Right atrium auricular region (tissue), 2 donors: ENCODE measurements at places on chromosomes 5 and 9. TPM values are rescaled to one million over a fixed set of nuclear protein-coding genes. Genes with fewer than 3 reads are reported as not detected.

GRCh38 chr9:136700304-136700703, 12.1 kb upstream of the DIPK1B start:
- no peaks in the 10 kb centered on the region for H3K4me1 ChIP-seq
- no peak overlapping the region for H3K27ac ChIP-seq
- H3K4me3 ChIP-seq, result no peak overlapping the region
- no peaks in the 10 kb centered on the region for H3K36me3 ChIP-seq

- no peaks in the 10 kb centered on the region for H3K36me3 ChIP-seq
- no peak overlapping the region for H3K4me3 ChIP-seq
- H3K27ac ChIP-seq, result no peak overlapping the region
- no peak for DNase-seq
Observed at GRCh38 chr9:120177121-120177520, 402.8 kb downstream of the CDK5RAP2 start.

The PCDHA12 gene
- 0.59 TPM for total RNA-seq

- no peak overlapping the region for H3K4me3 ChIP-seq
- H3K36me3 ChIP-seq, result peaks cover 86% of the 10 kb centered on the region
- no peaks in the 10 kb centered on the region for H3K4me1 ChIP-seq
Observed at GRCh38 chr9:136455043-136456002, 15.7 kb upstream of the INPP5E start.

GRCh38 chr5:139210585-139210984, 12.4 kb upstream of the SIL1 start:
- H3K27ac ChIP-seq, result no peak overlapping the region
- H3K27me3 ChIP-seq, result no peaks in the 10 kb centered on the region
- H3K4me1 ChIP-seq, result no peaks in the 10 kb centered on the region
- DNase-seq, result no peak

DNA sequence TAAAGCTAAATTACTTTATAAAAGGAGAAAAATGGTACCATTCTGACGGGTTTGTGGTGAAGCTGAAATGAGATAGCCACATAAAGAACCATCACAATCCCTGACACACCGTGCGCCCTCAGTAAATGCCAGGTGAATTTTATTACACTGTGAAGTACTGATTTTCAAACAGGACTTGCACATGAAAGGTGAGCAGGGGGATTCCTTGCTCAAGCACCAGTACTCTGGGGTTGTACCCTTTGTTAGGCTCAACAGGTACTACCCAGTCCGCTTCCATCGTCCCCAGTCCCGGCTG, 419 bp upstream of the RABGAP1 start:
- H3K27me3 ChIP-seq, result no peaks in the 10 kb centered on the region
- no peak for DNase-seq
- no peaks in the 10 kb centered on the region for H3K4me1 ChIP-seq
- H3K4me3 ChIP-seq, result peak overlapping the region; percentile 92
- H3K36me3 ChIP-seq, result peaks cover 7% of the 10 kb centered on the region
- H3K27ac ChIP-seq, result peak overlapping the region; percentile 68

DNA sequence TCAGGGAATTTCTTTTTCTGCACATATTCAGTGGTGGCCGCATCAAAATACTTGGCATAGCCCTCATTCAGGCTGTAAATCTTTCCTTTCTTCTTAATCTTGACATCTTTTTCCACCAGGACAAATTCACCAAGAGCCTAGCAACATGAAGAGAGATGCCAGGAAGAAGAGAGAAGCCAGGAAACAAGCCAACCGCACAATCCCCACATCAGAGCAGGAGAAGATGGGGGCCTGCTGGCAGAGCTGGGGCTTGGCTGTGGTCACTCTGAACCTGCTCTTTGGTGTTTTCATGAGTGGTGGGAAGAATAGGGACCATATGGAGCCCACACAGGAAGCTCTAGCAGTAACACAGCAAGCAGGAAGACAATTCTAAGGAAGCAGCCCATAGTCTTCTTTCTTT, 12.4 kb downstream of the PCAT7 start:
- no peaks in the 10 kb centered on the region for H3K27me3 ChIP-seq
- H3K36me3 ChIP-seq, result no peaks in the 10 kb centered on the region
- no peak overlapping the region for H3K4me3 ChIP-seq

DNA sequence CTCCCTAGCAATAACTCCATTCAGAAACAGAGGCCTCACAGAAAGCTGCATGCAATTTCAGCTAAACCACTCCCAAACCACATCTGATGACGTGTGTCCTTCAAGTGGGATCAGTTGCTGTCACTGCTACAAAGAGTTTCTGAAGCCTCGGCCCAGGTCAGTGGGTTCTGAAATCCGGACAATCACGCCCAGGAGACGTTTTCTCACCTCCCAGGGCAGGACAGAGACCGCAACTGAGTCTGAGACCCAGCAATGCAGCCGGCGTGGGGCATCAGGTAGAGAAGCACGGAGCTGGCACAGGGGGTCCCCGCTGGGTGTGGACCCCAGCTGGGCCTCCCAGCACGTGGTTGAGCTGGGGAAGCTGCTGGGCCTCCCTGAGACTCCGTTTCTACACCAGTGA, 2.6 kb upstream of the UBE2QL1 start:
- no peaks in the 10 kb centered on the region for H3K27me3 ChIP-seq
- H3K4me1 ChIP-seq, result no peaks in the 10 kb centered on the region
- H3K4me3 ChIP-seq, result no peak overlapping the region
- H3K27ac ChIP-seq, result no peak overlapping the region
- no peaks in the 10 kb centered on the region for H3K36me3 ChIP-seq
- peak; percentile 57 for DNase-seq

DNA sequence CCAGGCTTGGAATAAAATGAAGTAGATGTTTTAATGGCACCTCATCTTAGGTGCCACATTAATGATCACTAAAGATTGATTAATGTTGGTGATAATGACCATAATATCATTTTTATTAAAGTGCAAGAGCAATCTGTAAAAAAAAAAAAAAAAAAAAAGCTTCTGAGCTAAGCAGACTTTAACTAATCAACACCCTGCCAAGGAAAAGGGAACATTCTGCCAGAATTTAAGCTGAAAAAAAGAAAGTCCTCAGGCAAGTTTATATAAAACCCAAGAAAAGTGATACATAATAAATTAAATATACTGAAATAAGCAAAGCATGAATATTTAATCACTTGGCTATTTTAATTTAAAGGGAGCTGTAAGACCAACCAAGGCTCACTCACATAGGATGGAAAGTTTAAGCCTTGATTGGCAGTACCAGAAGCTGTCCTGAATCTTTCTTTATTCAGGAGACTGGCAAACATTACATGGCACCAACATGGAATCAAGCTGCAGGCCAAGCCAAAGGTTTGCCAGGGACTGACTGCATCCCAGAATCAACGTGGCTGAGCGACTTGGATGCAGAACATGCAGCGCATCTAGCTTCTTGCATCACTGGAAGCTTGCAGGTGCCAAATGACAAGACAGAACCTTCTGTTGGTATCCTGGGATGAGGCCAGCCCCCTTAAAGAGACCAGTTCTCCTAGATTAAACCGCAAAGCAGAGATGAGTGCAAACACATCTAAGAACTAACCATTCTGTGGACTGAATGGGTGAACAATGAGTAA, 413.6 kb downstream of the ENC1 start:
- no peak for DNase-seq
- H3K36me3 ChIP-seq, result no peaks in the 10 kb centered on the region
- H3K4me1 ChIP-seq, result no peaks in the 10 kb centered on the region
- no peaks in the 10 kb centered on the region for H3K27me3 ChIP-seq

DNA sequence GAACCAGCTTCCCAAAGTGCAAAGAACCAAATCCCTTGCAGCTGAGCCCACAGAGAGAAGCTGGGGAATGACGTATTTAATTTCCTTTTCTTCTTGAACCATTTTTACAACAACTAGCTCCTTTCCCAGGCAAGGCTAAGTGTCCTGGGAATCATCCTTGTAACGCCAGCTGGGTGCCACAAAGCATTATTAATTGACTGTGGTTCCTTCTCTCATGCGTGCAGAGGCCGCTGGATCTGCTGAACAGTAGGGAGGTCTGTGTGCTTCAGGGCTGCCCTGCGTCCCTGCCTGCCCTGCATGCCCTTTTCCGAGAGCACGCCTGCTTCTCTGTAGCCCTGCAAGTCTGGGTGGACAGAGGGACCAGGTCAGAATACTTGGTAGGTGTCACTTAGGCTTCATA, 124.1 kb upstream of the OTULINL start:
- H3K27me3 ChIP-seq, result no peaks in the 10 kb centered on the region
- H3K27ac ChIP-seq, result no peak overlapping the region
- peaks cover 24% of the 10 kb centered on the region for H3K36me3 ChIP-seq
- H3K4me1 ChIP-seq, result no peaks in the 10 kb centered on the region
- H3K4me3 ChIP-seq, result no peak overlapping the region

The PGGT1B gene
- 4.3 TPM for total RNA-seq

DNA sequence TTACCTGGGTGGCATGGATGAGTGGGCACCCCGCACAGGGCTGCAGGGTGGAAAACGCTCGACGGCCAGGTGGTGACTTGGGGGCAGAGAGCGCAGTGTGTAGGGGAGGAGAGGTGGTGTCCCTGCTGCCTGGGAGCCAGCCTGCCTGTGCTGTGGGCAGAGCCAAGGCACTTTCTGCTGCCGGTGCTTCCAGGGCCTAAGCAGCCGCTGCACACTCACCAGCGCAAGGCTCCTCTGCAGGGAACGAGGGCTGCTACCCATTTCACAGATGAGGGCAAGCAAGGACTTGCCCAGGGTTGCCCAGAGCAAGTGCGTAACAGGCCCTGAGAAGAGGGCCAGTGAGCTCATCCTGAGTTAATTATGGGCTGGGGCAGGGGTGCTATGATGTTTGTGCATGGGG, 62.5 kb downstream of the CRB2 start:
- no peak overlapping the region for H3K27ac ChIP-seq
- DNase-seq, result no peak
- no peaks in the 10 kb centered on the region for H3K4me1 ChIP-seq
- no peak overlapping the region for H3K4me3 ChIP-seq
- no peaks in the 10 kb centered on the region for H3K36me3 ChIP-seq
- H3K27me3 ChIP-seq, result no peaks in the 10 kb centered on the region

DNA sequence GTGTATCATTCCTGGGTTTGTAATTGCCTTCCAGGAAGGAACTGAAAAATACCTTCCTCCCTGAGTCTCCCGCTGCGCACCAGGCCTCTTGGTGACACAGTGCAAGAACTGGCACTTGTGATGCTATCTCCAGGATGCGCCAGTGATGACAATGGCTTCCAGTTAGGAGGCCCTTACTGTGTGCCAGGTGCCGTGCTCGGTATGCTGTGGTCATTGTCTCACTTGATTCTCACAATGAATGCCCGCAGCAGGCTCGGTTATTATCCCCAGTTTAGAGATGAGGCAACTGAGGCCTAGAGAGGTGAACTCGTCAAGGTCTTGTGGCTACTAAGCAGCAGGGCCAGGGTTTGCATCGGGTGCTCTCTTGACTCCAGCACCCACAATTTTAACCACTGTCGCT, 31.5 kb upstream of the SLC2A8 start:
- H3K36me3 ChIP-seq, result no peaks in the 10 kb centered on the region
- no peak overlapping the region for H3K27ac ChIP-seq

GRCh38 chr9:7376833-7377232, 422.7 kb downstream of the DMAC1 start:
- no peak overlapping the region for H3K27ac ChIP-seq
- no peaks in the 10 kb centered on the region for H3K27me3 ChIP-seq
- no peak overlapping the region for H3K4me3 ChIP-seq
- no peak for DNase-seq

DNA sequence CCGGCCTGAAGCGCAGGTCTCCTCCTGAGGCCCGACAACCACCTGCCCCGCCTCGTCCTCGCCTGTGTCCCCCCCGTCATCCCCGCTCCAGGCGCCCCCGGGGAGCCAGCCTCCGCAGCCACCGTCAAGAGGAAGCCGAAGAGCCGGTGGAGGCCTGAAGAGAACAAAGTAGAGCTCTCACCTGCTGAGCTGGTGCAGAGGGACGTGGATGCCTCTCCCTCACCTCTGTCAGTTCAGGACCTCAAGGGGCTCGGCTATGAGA, 169.9 kb downstream of the HINT1 start:
- H3K27ac ChIP-seq, result no peak overlapping the region
- no peaks in the 10 kb centered on the region for H3K36me3 ChIP-seq
- no peaks in the 10 kb centered on the region for H3K27me3 ChIP-seq
- no peaks in the 10 kb centered on the region for H3K4me1 ChIP-seq

- H3K27me3 ChIP-seq, result no peaks in the 10 kb centered on the region
- H3K36me3 ChIP-seq, result no peaks in the 10 kb centered on the region
- H3K27ac ChIP-seq, result no peak overlapping the region
Observed at GRCh38 chr9:99753436-99753835, 68.2 kb upstream of the NR4A3 start.

DNA sequence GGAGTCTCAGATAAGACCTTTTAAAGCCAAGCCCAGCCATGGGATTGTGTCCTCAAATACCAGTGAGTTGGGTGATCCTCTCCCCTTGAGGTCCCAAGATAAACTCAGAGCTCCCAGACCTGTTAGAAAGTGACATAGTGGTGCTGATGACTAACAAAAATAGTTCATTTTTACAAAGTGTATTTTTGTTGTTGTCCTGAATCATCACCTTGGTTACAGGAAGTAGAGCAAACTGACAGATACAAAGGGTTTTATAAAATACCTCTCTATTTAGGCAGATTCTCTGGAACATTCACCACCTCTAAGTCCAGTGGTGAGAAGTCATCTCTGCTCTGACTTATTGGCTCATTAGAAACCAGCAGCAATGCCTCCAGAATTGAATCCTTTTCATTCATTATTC, 259.3 kb downstream of the CEMIP2 start:
- no peak overlapping the region for H3K4me3 ChIP-seq
- no peak overlapping the region for H3K27ac ChIP-seq
- no peak for DNase-seq
- no peaks in the 10 kb centered on the region for H3K27me3 ChIP-seq

The KCNT1 gene
- not detected for total RNA-seq

The CCDC192 gene
- not detected for total RNA-seq

DNA sequence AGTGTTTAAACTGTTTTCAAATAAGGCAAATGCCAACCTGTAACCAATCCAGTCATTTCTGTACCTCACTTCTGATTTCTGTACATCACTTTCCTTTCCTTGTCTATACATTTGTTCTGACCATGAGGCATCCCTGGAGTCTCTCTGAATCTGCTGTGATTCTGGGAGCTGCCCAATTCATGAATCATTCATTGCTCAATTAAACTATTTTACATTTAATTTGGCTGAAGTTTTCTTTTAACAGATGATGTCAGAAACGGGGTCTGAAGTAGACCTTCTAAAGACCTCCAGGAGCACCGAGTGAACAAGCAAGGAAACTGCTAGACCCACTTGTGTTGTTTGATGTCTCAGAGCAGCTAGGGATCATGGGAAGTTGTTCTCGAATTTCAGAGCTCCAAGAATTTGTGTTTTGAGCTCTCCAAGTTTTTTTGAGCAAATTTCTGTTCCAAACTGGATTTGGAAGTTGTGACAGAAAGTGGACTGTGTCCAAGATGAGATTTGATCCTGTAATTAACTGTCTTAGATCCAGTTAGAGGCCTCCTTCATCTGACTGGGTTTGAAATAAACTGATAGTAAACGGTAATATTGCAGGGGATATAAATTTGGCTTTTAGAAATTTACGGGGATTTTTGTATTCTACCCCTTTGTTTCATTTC, 490.8 kb upstream of the ST8SIA4 start:
- no peaks in the 10 kb centered on the region for H3K27me3 ChIP-seq
- H3K27ac ChIP-seq, result no peak overlapping the region
- no peaks in the 10 kb centered on the region for H3K4me1 ChIP-seq
- DNase-seq, result no peak
- H3K4me3 ChIP-seq, result no peak overlapping the region

- H3K36me3 ChIP-seq, result no peaks in the 10 kb centered on the region
- DNase-seq, result no peak
- H3K4me1 ChIP-seq, result no peaks in the 10 kb centered on the region
Observed at GRCh38 chr9:110814159-110814558, 145.6 kb downstream of the MUSK start.
